ENCODE measurements at places on chromosomes 7 and 10.

DNA sequence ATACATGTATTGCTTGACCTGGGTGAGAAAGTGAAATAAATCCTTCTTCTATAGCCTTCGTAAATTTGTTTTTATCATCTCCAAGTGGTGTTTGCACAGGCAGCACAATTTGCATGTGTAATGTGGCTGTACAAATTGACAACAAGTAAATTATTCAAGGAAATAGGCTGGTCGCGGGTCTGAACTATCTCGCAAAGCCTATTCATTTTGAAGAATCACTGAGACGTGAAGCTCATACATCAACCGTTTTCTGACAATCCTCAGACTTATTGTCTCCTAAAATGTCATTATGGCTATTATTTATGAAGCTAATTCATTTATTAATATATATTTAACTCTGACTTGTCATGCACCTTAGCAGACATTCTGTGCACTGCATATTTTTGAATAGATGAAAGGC is 16.2 kb upstream of the FAM204A start:
- DNase-seq = no peak

DNA sequence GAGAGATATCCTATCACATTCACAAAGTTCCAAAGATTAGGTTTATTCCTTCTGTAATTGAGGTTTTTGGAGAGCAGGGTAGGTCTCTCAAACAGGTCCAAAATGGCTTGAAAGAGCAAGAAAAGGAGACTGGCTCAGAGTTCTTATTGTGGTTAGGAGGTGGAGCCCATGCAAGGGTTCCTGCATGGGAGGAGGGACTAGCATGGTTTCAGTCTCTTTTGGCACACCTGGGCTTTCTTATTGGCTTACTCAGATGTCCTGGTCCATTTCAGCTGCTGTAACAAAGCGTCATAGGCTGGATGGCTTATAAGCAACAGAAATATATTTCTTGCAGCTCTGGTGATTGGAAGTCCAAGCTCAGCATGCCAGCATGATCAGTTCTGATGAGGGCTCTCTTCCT is 493.1 kb downstream of the REEP3 start:
- no peak for DNase-seq

GRCh38 chr10:86959737-86960002 is 1.3 kb downstream of the SNCG start:
- no peak for DNase-seq

GRCh38 chr10:21624951-21625350 is 90.9 kb downstream of the MLLT10 start:
- no peak for DNase-seq

DNA sequence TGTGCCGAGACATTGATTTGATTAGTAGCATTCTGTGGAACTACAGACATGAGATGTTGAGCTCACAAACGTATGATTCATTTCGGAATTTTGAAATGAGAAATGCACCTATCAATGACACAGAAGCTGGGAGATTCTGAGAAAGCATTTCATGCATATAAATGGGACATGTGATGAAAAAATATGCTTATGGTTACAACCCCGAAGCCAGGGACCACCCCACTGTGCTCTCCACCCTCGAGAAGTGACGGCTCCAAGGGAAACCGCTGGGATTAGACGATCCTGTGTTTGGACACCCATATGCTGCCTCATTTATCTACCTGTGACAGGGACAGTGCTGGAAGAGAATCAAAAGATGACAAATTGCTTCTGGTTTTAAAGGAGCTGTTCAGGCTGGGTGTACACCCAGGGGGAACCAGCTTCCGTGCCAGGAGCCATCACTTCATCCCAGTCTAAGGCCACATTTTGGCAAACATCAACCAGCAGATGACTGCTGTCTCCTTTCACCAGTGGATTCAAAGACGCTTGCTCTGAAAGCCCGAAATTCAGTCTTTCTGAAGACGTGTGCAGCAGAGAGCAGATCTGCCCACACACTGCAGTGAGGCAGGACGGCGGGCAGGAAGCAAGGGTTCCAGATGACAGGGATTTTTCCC is 109.9 kb downstream of the ATXN7L1 start:
- no peak for DNase-seq

Data from LoVo (cell line).